ENCODE measurements at places on chromosomes 6 and 20. TPM values are rescaled to one million over a fixed set of nuclear protein-coding genes. Genes with fewer than 3 reads are reported as not detected.

- H3K4me1 ChIP-seq: no peaks in the 10 kb centered on the region
- H3K36me3 ChIP-seq: no peaks in the 10 kb centered on the region
- H3K4me3 ChIP-seq: no peak overlapping the region
- no peak overlapping the region for H3K27ac ChIP-seq
- no peaks in the 10 kb centered on the region for H3K27me3 ChIP-seq
Observed at GRCh38 chr20:12409501-12409900, 491.8 kb downstream of the BTBD3 start.

DNA sequence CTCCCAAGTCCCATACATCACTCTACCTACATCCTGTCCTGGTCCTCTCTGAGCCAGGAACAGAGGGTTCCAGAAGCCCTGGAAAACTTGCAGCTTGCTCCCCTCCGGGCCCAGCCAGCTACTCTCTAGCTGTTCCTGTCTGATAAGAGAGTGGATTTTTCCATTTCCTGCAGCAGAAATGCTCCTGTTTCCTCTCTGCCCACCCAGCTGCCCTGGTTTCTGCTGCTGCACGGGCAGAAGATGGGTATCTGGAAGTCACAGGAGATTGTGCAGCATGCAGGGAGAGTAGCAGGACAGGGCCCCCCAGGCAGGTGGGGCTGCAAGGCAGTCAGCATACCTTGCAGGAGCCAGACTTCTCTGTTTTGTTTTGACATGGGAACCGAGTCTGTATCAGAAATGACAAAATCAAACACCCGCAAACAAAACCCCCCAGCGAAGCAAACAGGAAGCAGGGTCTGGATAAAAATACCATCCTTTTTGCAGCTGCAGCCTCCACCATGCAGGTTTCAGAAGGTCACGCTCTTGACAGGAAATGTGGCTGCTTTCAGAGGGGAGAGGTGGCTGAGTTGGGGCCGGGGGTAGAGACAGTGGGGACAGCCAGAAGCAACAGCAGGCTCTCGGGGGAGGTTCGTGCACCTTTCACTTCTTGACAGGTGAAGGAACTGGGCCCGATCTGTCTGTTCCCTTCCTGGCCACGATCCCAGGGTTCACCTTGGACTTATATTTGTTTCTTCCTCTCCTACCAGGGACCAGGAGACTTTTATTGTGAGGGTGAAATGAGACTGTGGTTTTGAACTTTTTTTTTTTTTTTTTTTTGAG is 50.8 kb upstream of the FAM83D start:
- no peaks in the 10 kb centered on the region for H3K27me3 ChIP-seq
- peaks cover 87% of the 10 kb centered on the region for H3K4me1 ChIP-seq
- DNase-seq: peak; percentile 82

Gene CGA
- not detected for polyA plus RNA-seq

- H3K27ac ChIP-seq: no peak overlapping the region
- H3K36me3 ChIP-seq: no peaks in the 10 kb centered on the region
- no peaks in the 10 kb centered on the region for H3K4me1 ChIP-seq
- no peaks in the 10 kb centered on the region for H3K27me3 ChIP-seq
Observed at GRCh38 chr6:164838068-164838615, 471.3 kb downstream of the C6orf118 start.

- H3K27ac ChIP-seq: no peak overlapping the region
- H3K36me3 ChIP-seq: no peaks in the 10 kb centered on the region
- peak; percentile 57 for DNase-seq
- no peak overlapping the region for H3K4me3 ChIP-seq
- H3K4me1 ChIP-seq: no peaks in the 10 kb centered on the region
Observed at GRCh38 chr6:143940011-143940597, 68.0 kb downstream of the PLAGL1 start.

Gene ATP6V1G2
- 1.00 TPM for polyA plus RNA-seq

Gene PRPH2
- not detected for polyA plus RNA-seq

GRCh38 chr6:36976509-36976908 is 9.5 kb downstream of the MTCH1 start:
- no peak overlapping the region for H3K27ac ChIP-seq
- peaks cover 76% of the 10 kb centered on the region for H3K36me3 ChIP-seq
- H3K4me1 ChIP-seq: peaks cover 11% of the 10 kb centered on the region
- no peaks in the 10 kb centered on the region for H3K27me3 ChIP-seq
- no peak for DNase-seq

DNA sequence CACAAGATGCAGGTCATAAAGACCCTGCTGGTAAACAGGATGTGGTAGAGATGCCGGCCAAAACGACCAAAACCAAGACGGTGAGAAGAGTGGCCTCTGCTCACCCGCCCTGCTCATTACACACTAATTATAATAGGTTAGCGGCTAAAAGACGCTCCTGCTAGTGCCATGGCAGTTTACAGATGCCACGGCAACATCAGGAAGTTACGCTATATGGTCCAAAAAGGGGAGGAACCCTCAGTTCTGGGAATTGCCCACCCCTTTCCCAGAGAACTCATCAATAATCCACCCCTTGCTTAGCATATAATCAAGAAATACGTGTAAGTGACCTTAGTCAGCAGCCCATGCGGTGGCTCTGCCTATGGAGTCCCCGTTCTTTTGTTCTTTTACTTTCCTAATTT is 17.6 kb downstream of the BHLHE23 start:
- DNase-seq: no peak
- H3K27me3 ChIP-seq: no peaks in the 10 kb centered on the region
- H3K4me3 ChIP-seq: peak overlapping the region; percentile 24
- H3K4me1 ChIP-seq: peaks cover 5% of the 10 kb centered on the region

DNA sequence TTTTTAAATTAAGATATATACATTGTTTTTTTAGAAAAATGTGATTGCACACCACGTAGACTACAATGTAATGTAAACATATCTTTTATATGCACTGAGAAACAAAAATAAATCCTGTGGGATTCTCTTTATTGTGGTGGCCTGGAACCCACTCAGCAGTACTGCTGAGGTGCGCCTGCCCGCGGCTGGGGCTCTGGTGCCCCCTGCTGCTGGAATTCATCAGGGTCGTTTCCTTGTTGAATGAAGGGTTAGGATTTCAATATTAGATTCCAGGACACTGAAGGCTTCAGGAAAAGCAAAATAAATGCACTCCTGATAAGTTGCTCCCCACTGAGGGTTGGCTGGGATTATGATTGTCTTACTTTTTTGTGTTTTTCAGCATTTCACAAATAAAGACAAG is 175.8 kb upstream of the GGTLC1 start:
- H3K27ac ChIP-seq: no peak overlapping the region
- H3K27me3 ChIP-seq: no peaks in the 10 kb centered on the region
- DNase-seq: peak; percentile 13
- H3K4me3 ChIP-seq: no peak overlapping the region

- H3K27me3 ChIP-seq: no peaks in the 10 kb centered on the region
- H3K36me3 ChIP-seq: no peaks in the 10 kb centered on the region
- H3K4me1 ChIP-seq: no peaks in the 10 kb centered on the region
Observed at GRCh38 chr20:11128220-11128718, 454.5 kb upstream of the JAG1 start.

GRCh38 chr6:41691426-41692079 is 43.9 kb downstream of the TFEB start:
- H3K36me3 ChIP-seq: no peaks in the 10 kb centered on the region
- H3K4me3 ChIP-seq: no peak overlapping the region
- H3K27ac ChIP-seq: no peak overlapping the region
- H3K4me1 ChIP-seq: no peaks in the 10 kb centered on the region
- no peaks in the 10 kb centered on the region for H3K27me3 ChIP-seq
- no peak for DNase-seq

- DNase-seq: no peak
- no peaks in the 10 kb centered on the region for H3K27me3 ChIP-seq
- H3K4me1 ChIP-seq: peaks cover 89% of the 10 kb centered on the region
- H3K36me3 ChIP-seq: no peaks in the 10 kb centered on the region
- no peak overlapping the region for H3K27ac ChIP-seq
- H3K4me3 ChIP-seq: no peak overlapping the region
Observed at GRCh38 chr6:127879685-127880084, 21.2 kb downstream of the THEMIS start.

GRCh38 chr6:109050012-109050411 is 44.6 kb downstream of the SESN1 start:
- DNase-seq: no peak
- H3K4me1 ChIP-seq: peaks cover 24% of the 10 kb centered on the region
- H3K4me3 ChIP-seq: no peak overlapping the region
- H3K27ac ChIP-seq: no peak overlapping the region

Gene NRN1
- not detected for polyA plus RNA-seq

Gene BLOC1S5
- polyA plus RNA-seq: 27.2 TPM

Gene ANKRD66
- not detected for polyA plus RNA-seq

Gene TIAM2
- 1.4 TPM for polyA plus RNA-seq

DNA sequence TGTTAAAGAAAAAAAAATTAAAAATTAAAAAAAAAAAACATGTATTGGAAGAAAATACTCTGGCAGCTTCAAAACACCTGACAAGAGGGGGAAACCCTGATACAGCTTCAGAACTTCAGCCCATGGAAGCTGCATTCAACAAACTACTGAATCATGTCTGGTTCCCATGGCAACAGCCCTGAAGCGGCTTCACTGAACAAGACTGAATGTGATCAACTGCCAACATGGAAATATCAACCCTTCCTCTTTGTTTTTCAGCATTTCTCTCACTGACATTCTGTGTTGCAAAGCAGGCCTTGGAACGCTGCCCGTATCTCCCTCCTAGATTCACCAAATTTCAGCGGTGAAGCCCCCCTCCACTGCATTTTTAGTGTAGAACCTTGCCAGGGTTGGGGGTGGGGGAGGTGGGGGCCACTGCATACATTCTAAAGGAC is 91.3 kb upstream of the SHLD1 start:
- H3K4me1 ChIP-seq: no peaks in the 10 kb centered on the region
- H3K27ac ChIP-seq: no peak overlapping the region
- H3K27me3 ChIP-seq: no peaks in the 10 kb centered on the region
- H3K4me3 ChIP-seq: no peak overlapping the region

Gene TUBB1
- polyA plus RNA-seq: not detected

Gene KCNK5
- not detected for polyA plus RNA-seq

- DNase-seq: no peak
- no peaks in the 10 kb centered on the region for H3K27me3 ChIP-seq
- no peaks in the 10 kb centered on the region for H3K4me1 ChIP-seq
- H3K36me3 ChIP-seq: no peaks in the 10 kb centered on the region
- H3K4me3 ChIP-seq: no peak overlapping the region
- H3K27ac ChIP-seq: no peak overlapping the region
Observed at GRCh38 chr6:1479095-1479494, 89.7 kb downstream of the FOXF2 start.

Gene TSPO2
- not detected for polyA plus RNA-seq

Gene VSX1
- polyA plus RNA-seq: not detected

Gene HINT3
- 8.1 TPM for polyA plus RNA-seq

Gene MAK
- 0.14 TPM for polyA plus RNA-seq

DNA sequence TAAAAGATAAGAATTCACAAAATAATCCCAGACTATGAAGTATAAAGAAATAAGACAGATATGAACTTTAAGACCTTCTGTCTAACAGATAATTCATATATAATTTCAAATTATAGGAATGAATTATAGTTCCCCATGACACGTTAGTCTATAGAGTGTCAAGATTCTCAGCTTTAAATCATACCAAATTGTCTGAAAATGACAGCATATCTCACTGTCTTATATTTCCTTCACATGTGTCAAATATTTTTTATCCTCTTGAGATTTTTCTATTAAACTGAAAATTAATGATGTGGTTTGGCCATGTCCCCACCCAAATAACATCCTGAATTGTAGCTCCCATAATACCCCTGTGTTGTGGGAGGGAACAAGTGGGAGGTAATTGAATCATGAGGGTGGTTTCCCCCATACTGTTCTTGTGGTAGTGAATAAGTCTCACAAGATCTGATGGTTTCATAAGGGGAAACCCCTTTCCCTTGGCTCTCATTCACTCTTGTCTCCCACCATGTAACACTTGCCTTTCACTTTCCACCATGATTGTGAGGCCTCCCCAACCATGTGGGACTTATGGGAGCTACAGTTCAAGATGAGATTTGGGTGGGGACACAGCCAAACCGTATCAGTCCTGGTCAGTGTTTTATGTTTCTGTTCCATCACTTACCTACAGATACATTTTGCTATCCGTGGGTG is 825.3 kb upstream of the GJE1 start:
- H3K27me3 ChIP-seq: no peaks in the 10 kb centered on the region
- H3K27ac ChIP-seq: no peak overlapping the region
- no peaks in the 10 kb centered on the region for H3K4me1 ChIP-seq
- H3K4me3 ChIP-seq: no peak overlapping the region

Gene CD24
- polyA plus RNA-seq: not detected

DNA sequence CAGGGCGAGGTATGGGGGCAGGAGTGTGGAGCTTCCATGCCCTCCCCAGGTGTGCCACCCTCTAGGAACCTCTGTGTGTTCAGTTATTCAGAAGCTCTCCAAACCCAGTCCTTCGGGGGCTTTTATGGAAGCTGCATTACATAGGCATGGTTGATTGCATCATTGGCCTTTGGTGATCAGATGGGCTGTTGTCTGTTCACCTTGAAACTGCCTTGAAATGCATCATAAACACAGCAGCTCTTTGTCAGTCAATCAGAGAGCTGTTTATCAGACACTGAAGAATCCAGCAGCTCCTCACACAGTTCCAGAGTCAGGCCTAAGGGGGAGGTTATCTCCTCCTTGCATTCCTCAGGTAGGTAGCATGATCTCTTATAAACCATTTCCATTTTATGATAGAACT is 62.4 kb downstream of the E2F3 start:
- no peak for DNase-seq
- H3K36me3 ChIP-seq: no peaks in the 10 kb centered on the region
- H3K27ac ChIP-seq: no peak overlapping the region

- DNase-seq: no peak
- H3K27me3 ChIP-seq: no peaks in the 10 kb centered on the region
- H3K4me1 ChIP-seq: peaks cover 9% of the 10 kb centered on the region
- H3K27ac ChIP-seq: no peak overlapping the region
- H3K36me3 ChIP-seq: no peaks in the 10 kb centered on the region
- H3K4me3 ChIP-seq: no peak overlapping the region
Observed at GRCh38 chr6:75499640-75500039, 6.0 kb upstream of the FILIP1 start.

Gene SPINT4
- not detected for polyA plus RNA-seq

Gene WRNIP1
- polyA plus RNA-seq: 54.1 TPM

- H3K4me3 ChIP-seq: no peak overlapping the region
- H3K27me3 ChIP-seq: no peaks in the 10 kb centered on the region
- peaks cover 29% of the 10 kb centered on the region for H3K4me1 ChIP-seq
- DNase-seq: no peak
- no peak overlapping the region for H3K27ac ChIP-seq
Observed at GRCh38 chr6:15276036-15276985, 30.4 kb downstream of the JARID2 start.

DNA sequence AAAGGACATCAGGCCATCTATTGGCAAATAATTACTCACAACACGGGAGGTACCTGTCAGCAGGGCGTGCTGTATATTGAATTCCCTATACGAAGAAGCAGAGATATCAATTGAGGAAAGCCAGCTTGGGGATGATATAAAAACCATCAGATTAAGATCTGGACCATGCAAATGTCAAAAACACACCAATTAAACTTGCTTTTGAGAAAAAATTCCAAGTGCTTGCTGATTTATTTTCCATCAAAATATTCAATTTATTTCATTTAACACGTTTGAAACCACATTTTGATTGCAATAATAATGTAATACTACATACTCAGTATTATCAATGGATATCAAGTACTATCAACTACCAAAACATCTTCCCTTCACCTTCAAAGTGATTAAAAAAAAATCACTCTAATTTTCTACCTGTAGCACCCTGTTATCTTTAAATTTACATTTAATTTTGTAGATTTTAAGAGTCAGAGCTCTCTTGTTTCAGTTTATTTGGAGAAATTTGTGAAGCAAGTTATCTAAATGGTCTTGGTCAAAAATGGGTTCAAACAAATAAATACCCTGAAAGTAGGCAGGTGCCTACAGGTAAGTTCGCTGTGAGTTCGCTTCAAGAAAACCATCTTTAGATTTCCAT is 6.8 kb upstream of the TBX18 start:
- H3K36me3 ChIP-seq: no peaks in the 10 kb centered on the region
- DNase-seq: no peak
- peaks cover 11% of the 10 kb centered on the region for H3K27me3 ChIP-seq
- no peaks in the 10 kb centered on the region for H3K4me1 ChIP-seq
- H3K27ac ChIP-seq: no peak overlapping the region

Gene SLC35D3
- polyA plus RNA-seq: not detected

All from CD4-positive, alpha-beta memory T cell (primary cell).